ENCODE measurements at places on chromosomes 1 and 21.

GRCh38 chr1:21311016-21311415 is 20.8 kb upstream of the ECE1 start:
- no peak for DNase-seq

GRCh38 chr1:101408212-101409042 is 171.6 kb downstream of the S1PR1 start:
- no peak for DNase-seq

DNA sequence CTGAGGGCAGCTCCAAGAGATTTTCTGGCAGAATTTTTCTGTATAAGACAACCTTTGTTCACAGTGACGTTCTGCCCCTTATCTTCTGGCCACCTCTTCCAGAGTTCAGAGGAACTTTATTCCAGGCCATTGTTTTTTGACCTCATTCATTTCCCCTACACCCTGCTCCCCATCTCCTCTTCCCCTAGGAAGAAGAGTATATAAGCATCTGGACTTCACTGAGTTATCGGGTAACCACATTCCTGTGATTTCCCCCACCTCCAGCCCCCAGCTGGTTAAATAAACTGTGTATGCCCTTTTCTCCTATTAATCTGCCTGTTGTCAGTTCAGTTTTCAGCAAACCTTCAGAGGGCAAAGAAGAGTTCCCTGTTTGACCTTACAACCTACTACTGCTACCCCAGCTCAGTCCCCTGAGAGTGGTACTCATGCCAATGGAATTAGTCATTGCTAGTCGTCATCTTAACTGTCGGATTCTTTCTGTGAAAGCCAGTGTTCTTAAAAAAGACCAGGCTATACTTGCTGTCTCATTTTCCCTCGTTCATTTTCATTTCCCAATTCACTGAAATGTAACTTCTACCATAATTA is 14.3 kb upstream of the ALG14 start:
- DNase-seq: peak; percentile 55

DNA sequence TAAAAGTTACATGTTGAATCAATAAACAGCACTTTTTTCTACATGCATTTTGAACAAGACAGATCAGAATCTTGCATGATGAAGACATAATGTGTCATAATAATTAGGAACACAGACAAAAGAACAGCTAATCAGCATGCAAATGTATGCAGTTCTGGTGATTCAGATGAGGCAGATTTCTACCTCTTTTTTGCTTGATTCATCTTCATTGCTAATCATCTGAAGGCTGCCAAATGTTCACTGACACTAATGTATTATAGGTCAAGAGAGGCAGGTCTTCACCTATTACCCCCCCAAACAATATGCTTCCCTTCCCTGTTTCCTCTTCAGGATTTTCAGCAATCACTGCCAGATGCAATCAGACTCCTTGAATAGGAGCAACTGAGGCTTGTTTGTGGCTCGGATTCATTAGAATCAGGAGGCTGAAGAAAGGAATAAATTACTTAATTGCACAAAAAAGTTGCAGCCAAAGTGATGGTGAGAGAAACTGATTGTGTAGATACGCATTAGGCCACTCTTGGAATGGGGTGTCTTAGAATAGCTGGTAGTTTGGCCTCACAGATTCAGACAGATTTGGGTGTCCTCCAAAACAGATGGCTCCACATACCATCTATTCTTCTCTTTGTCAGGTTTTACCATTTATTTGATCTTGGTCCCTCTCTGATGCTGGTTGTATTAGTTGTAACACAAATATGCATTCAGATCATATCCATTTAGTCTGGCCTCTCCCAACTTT is 275.4 kb downstream of the RPS6KC1 start:
- DNase-seq: no peak

DNA sequence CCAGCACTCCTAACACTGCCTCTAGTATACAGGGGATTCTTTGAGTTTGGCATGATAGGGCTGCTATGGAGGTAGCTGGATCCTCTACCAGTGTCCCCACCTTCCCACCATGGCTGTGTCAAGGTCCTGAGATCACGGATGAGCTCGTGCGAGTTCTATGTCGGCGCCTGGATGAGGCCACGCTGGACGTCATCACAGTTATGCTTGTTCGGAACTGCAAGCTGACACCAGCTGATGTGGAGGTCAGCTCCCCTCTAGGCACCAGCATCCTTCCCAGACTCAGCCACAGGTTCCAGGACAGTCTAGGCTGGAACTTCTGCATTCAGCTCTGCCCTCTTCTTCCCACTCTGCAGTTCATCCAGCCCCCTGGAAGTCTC is 15.2 kb downstream of the HYI start:
- no peak for DNase-seq

DNA sequence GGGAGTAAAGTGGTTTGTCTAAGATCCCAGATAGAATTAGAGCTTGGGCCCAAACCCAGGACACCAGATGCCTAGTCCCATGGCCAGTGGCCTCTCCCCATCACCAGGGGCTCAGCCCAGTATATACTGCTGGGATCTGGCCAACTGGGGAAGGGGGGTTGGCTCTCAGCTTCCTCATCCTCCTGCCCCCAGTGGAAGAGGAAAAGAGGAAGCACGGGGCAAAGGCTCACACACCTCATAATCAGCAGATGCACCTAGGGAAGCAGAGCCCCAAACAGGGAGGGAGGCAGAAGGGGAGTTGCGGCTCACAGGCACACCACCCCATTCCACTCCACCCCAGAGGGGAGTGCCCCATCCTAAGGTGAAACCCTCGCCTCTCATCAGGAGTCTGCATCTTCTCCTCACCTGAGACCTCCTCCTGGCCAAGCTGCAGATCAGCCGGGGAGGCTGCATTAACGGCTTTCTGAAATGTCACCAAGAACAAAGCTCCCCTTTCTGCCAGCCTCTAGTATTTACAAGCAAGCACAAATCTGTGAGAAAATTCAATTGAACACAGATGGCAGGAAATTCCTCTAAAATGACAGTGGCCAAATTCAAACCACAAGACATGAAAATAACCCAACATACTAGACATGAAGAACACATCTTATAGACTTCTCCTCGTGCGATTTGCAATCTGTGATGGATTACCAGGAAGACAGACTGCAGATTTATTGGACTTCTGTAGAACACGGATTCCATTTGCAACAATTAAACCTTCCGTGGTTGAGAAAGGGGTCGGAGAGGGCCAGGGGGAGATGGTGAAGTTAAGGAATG is 82.8 kb downstream of the GLIS1 start:
- no peak for DNase-seq

DNA sequence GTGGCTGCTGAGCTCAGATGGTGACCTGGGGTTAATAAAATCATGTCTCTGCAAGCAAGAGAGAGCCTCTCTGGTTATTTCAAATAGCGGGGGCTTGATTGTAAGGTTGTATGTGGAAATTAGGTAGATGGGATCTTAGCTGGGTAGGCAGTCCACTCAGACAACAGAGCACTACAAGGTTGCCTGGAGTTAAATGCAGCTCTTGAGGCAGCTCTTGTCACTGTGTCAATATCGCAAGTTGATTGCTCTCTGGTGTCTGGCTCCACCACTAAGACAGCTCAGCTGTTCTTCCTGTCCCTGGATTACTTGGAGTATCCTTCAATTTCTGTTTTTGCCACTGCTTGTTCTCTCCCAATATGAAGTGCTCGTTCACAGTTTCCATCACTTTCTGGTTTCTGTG is 93.8 kb downstream of the C21orf91 start:
- peak; percentile 22 for DNase-seq

DNA sequence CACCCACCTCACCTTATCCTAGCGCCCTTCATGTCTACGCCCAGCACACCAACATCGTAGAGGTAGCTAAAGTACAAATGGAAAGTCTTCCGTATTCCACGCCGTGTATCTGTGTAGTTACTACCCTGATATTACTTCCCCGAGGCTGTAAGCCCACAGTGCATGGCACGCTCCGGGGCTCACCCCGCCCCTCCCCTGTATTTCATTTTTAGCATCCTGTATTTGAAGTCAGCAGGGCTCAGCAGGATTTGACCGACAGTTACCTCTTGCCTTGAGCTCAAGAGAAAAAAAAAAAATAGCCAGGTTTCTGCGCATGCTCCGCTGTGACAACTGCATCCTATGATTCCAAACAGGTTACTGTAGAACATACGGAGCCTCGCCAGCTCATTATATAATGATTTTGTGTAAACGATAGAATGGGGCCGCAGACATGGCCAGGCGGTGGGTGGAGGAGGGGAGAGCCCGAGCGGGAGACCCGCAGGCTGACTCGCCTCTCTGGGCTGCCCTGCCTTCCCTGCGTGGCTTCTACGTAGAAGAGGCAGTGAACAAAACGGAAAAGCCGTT is 1.3 kb downstream of the ABCG1 start:
- DNase-seq: peak; percentile 89

- peak; percentile 66 for DNase-seq
Measured at GRCh38 chr1:44707959-44708831, 22.8 kb downstream of the RNU5D-1 start.

- DNase-seq: no peak
Measured at GRCh38 chr1:45623972-45624371, at the start of gene CCDC17. CCDC17 (minus strand) TSS chr1:45624054; CDS start chr1:45623909, 145 bp downstream.

GRCh38 chr1:231679109-231679508 is 52.5 kb downstream of the DISC1 start:
- no peak for DNase-seq

DNA sequence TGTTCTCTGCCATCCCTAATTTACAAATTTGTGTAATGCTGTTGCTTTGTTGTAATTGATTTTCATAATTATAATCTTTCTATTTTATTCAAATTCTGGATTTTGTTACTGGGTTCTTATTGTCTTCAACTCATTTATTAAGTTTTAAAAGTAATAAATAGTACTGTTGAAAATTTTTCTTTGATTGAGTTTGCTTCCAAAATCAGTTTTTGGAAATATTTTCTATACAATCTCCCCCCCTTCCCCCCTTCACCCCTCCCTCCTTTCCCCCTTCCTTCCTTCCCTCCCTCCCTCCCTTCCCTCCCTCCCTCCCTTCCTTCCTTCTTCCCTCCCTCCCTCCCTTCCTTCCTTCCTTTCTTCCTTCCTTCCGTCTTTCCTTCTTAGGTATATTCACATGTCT is 6.0 kb upstream of the TMPRSS15 start:
- DNase-seq: no peak

GRCh38 chr1:111238056-111238795 is 10.7 kb downstream of the CHI3L2 start:
- DNase-seq: no peak

DNA sequence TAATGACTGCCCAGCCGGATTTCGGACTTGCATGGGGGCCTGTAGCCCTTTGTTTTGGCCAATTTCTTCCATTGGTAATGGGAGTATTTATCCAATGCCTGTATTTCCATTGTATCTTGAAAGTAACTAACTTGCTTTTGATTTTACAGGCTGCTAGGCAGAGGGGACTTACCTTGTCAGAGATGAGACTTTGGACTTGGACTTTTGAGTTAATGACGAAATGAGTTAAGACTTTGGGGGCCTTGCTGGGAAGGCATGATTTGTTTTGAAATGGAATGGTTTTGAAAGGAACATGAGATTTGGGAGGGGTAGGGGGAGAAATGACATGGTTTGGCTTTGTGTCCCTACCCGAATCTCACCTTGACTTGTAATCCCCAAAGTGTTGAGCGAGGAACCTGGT is 9.6 kb downstream of the UBE2G2 start:
- no peak for DNase-seq

- peak; percentile 4 for DNase-seq
Measured at GRCh38 chr1:88549536-88549935, 134.5 kb upstream of the PKN2 start.

DNA sequence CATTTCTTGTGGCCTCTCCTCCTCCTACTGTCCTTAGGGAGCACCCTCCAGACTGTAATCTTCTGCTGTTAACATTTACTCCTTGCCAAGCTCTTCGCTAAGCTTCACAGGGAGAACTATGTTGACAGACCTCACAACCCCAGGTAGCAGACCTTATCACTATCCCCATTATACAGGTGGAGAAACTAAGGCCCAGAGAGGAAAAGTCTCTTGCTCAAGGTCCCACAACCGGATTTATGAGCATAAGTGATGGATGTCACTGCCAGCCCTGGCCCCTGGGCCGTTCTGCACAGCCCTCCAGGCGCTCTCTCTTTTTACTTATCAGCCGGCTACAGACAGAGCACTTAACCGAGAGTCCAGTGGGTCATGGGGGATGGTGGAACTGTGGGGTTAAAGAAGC is 18.1 kb downstream of the LYPD8 start:
- DNase-seq: no peak

- peak; percentile 38 for DNase-seq
Measured at GRCh38 chr21:35779690-35780570, 280.4 kb downstream of the SETD4 start.

DNA sequence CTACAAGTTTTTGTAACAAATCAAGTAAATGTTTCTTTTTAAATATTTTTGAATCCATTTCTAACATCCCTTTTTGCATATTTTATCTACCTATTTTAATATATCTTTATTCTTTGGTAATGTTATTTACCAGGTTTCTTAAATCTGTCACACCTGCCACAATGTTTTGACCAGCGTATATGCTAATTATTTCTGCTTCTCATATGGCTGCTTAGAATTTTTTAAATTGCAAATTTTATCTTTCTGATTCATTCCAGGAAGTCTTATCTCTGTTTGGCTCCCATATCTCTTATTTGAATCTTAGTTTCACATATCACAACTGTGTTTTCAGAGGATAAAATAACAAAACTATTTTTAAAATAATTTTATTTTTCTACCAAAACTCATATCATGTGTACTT is 1411.1 kb downstream of the KCNT2 start:
- DNase-seq: no peak

DNA sequence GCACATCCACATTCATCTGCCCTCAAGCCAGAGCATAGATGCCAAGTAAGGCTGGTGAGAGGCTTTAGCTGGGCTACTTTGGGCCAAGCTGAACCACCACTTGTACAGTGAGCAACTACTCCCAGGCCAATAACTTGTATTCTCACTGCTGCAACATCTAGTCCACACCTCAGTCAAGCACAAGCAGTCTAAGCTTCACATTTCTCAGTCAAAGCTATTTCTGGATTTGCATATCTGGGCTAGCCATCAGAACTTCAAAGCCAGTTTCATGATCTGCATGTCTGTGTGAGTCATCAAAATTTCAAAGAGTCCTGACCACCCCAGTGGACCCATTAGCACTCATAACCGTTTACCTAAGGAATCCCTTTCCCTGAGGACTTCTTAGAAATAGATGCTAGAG is 77.7 kb upstream of the DIRAS3 start:
- no peak for DNase-seq

GRCh38 chr1:166905136-166905535 is 29.1 kb upstream of the TADA1 start:
- DNase-seq: no peak

DNA sequence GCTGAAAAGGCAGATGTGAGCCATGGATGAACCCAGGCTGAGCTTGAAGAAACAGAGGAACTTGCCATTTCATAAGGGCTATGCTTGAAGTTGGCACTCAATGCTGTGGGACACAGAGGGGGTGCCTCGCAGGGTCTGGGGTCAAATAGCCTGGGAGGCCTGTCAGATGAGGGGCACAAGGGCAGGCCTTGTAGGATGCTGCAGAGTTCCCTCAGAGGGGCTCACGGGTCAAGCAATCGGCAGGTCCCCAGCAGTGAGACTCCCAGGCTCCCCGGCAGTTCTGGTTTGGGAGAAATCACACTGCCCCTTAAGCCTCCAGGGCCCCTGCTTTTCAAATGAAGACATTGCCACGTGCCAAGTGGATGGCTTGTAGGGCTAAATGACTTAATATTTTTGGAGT is 116.7 kb upstream of the GRIK3 start:
- DNase-seq: no peak

GRCh38 chr1:85047472-85048295 is 616 bp downstream of the MCOLN3 start:
- peak; percentile 8 for DNase-seq
